ENCODE measurements at places on chromosomes 5 and 9. TPM values are rescaled to one million over a fixed set of nuclear protein-coding genes. Genes with fewer than 3 reads are reported as not detected.
A peak's percentile ranks its signal among the peaks of the same experiment; 100 is the strongest.

DNA sequence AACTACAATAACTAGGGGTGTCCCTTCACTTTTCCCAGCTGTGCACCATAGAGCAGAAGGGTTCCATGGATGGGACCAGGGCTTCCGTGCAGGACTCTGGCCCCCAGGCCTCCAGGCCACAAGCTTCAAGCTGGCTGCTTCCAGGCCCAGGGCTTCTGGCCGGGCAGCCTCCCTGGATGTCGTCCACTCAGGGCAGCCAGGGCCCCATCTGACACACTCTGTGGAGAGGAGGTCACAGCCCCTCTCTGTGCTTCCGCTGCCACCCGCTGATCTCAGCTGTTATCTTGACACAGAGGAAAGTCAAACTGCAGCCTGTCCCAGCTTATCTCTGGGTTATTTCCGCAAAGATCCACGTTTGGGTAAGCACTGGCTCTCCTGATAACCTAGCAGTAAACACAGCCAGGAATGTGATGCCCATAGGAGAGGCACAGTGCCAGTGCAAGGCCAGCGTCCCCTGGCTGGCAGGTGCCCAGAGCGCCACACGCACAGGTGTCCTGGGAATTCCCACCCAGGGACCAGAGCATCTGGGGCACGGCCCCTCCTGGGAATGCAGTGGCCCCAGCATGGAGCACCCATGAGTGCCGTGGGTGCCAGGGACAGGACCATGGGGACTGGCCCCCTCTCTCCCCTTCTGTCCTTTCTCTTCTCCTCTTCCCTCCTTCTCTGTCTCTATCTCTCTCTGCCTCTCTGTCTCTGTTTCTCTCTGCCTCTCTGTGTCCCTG, 15.6 kb upstream of the SLC6A19 start:
- no peak for DNase-seq

DNA sequence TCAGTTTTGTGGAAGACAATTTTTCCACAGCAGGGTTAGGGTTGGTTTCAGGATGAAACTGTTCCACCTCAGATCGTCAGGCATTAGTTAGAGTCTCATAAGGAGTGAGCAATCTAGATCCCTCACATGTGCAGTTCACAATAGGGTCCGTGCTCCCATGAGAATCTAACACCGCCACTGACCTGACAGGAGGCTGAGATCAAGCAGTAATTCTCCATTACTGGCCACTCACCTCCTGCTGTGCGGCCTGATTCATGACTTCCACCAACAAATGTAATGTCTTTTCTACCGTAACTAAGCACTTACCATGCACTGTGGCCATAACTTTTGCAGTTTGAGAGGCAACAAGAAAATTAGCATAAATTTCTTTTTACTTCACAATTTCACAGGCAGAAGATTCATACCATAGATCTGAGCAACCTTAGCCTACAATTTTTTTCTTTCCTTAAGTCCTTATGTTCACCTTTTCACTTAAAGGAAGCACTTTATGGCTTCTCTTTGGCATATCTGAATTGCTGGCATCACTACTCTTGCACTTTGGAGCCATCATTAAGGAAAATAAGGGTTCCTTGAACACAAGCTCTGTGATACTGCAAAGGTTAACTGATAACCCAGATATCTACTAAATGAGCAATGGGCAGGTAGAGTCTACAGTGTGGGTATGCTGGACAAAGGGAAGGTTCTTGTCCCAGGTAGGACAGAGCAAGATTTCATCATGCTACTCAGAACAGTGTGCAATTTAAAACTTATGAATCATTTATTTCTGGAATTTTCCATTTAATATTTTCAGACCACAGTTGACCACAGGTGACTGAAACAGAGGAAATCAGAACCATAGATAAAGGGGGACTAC, 83.0 kb upstream of the IFNK start:
- DNase-seq, result no peak

Gene GDNF
- not detected for total RNA-seq

Gene CDK7
- total RNA-seq, result 42.5 TPM

Gene OLFM1
- total RNA-seq, result not detected

Gene SPINK6
- total RNA-seq, result not detected

Gene RLN1
- 0.91 TPM for total RNA-seq

Gene CCNO
- not detected for total RNA-seq

DNA sequence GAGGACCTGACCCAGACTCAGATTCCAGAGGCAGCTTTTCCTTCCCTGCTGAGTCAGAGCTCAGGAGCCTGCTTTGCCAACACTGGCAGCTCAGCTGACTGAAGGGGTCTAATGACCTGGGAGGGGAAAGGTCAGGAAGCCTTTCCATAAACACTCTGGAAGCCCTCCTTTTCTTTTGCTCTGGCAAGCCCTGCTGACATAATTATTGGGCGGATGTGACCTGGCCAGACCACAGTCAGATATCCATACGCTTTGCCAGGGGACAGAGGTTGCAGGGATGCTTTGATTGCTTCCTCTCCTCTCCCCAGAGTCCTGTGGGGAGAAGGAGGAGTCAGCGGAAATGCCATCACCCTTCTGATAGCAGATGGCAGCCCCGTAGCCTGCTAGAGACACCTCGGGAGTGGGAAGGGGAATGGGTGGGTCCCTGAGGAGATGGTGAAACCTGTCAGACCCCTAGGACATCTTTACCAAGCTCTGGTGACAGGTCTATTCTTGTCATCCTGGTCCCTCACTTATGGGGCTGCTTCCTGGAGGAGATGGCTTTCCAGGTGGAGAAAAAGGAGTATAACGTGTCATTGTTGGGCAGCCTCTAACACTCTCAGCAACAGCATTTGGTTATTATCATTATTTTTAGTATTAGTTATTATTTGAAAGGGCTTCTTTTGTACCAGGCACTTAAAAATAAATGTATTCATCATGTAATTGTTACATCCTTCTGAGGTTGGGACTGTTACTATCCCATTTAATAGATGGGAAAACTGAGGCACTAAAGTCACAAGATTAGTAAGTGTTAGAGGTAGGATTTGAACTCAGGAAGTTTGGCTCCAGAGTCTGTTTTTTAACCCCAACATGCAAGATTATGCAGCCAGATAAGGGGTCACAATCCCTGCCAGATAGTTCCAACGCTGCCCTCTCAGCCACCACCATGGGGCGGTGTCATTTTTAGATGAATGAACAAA, 11.6 kb downstream of the COL27A1 start:
- DNase-seq, result no peak

DNA sequence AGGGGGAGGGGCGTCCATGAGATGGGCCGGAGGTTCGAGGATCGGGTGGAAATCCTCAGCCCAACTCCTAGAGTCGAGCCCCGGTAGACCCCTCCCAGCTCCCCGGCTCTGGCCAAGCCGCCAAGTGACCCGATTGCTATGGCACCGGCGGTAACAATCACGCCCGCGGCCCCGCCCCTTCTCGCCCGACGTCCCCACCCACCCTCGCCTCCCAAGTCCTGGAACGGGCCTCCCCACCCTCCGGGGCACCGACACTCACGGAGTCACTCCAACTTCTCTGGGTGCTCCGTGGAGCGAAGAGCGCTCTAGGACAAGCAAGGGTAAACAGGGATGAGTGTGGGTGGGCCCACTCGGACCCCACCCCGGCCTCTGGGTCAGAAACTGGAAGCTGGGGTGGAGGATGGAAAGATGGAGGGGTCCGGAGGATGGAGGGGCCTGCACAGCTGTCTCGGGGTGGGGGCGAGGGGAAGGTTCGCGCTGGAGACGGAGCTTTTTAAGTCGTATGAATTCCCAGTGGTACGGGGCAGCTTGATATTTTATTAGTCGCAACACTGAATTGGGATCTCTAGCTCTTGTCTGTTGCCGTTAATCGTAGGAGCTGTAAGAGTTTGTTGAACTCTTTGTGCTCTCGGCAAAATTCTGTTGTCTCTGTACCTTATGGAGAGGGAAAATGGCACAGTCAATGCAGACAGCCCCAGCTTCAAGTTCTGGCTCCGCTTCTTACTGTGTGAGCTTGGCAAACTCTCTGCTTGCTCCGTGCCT, at the start of gene SPACA9:
SPACA9 (plus strand) TSS at position 204 of the 762 bp plus-strand sequence. CDS start 5,050 bp downstream, outside the sequence.
- peak; percentile 24 for DNase-seq

DNA sequence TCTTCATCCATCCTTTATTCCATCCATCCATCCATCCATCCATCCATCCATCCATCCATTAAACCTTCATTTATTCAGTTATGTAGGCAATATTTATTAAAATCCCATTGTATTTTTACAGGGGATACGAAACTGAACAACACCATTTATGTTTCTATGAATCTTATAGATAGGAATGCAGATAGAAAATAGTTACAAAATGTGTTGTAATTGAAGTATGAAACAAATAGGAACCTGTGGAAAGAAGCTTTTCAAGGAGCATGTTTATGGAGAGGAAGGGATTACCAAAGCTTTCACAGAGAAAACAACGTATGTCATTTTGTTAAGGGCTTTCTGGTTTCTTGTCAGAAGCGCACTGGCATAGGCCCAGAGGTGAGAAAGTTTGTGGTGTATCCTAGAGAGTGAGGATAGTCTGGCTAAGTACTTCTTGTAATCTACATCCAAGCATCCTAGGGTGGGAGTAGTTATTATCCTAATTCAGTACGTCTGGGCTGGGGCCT, 184.0 kb downstream of the CNTLN start:
- DNase-seq, result no peak

Gene RIOK2
- total RNA-seq, result 47.6 TPM

DNA sequence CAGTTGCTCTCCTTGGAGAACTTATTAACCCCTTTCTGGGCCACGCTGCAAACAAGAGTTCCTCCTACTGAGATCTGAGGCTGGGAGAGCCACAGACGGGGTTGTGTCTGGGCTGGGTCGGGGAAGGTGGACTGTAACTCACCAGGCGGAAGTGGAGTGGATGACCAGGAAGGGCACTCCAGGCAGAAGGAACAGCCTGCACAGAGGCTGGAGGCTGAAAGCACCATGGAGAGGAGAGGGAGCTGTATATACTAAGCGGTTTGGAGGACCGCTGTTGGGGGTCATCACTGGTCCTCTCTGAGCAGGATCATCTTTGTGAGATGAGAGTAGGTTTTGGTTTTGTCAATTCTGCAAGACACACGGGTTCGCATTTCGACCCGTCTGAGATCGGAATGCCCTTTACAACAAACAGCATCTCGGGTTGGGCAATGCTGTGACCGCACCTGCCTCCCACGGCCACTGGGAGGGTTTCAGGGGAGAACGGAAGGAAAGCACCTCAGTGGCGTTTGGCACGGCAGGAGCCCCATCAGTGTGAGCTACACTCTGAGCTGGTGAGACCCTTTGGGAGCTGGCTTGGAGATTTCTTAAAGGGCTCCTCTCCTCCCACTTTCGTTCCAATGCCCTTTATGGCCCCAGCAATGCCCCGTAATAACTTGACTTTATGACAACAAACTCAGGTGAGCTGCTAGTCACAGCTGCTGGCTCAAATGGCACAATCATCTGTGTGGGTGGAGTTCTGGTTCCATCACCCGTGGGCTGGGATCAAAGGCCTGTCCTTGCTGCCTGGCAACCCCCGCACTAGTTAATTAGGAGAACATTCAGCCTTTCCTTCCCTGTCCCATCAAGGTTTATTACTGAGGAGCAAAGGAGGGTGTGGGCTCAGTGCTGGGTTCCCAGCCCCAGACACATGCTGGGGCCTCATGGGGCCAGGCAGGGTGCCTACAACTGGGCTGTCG, 18.7 kb upstream of the NEURL1B start:
- no peak for DNase-seq

DNA sequence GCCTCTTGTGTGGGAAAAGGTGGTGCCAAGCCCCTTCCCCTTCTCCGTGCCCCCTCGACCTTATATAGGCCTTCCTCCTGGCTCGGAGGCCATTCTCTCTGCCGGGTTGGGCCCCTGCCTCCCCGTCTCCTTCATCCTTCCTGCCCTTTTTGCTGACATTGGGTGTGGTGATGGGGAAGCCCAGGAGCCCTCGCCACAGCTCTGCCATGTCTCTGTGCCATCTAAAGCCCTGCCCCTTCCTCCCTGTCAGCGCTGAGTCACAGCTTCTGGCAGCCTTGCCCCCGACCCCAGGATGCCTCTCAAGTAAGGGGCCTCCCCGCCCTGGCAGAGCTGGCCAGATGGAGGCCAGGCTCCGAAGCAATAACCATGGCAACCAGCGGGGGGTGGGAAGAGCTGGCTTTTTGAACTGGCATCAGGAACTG, 30.4 kb downstream of the JADE2 start:
- peak; percentile 87 for DNase-seq

- no peak for DNase-seq
Observed at GRCh38 chr9:87676976-87677775, 48.7 kb upstream of the CTSL start.

- DNase-seq, result no peak
Observed at GRCh38 chr5:172322028-172322965, 38.7 kb upstream of the UBTD2 start.

GRCh38 chr5:69242215-69242927, 7.7 kb downstream of the CDK7 start:
- no peak for DNase-seq

DNA sequence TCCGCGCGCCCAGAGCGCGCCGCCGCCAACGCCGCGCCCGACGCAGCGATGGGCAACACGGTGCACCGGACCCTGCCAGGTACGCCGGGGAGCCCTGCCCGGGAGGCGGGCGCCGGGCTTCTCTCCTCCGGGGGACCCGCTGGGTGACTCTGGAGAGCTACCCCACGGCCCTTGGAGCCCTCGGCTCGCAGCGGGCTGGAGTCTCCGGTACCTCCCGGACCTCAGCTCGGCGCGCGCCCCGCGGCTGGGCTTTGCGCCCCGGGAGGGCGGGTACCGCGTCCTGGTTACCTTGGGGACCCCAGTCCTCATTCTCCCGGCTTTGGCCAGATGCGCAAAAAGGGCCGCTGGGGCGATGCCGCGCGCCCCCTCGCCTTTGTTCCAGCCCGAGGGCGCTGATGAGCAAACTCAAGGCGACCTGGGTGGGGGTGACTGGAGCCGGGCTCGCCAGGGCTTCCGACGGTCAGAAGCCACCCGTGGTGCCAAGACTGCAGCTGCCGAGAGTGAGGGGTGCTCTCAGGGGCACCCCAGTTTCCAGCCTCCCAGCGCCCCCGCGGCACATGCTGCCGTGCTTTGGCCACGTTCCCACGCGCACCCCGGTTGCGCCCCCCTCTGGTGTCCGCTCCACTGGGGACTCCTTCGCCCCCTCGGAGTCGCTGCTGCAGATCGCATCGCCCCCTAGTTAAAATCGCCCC, 442 bp downstream of the NEURL1B start:
- no peak for DNase-seq

Gene PAEP
- not detected for total RNA-seq

Gene ADGRD2
- total RNA-seq, result not detected

- DNase-seq, result no peak
Observed at GRCh38 chr9:35059438-35059837, 13.0 kb downstream of the VCP start.

- DNase-seq, result no peak
Observed at GRCh38 chr5:8138884-8139283, 269.9 kb downstream of the MTRR start.

DNA sequence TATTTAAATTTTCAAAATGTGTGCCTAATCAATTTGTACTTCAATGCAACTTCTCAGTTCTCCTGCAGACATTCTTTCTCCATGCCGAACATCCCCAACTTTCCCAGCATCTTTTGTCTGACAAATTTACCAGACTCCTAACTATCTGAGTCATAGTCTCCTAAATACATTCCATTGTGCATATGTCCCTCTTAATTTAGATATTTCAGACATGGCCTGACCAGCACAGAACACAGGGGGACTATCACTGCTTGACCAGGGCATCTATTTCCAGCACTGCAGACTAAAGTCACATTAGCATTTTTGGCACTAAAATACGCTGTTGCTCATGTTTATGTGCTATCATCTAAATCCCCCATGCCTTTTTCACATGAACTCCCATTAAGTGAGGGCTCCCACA, 71.9 kb downstream of the ITGA1 start:
- no peak for DNase-seq

GRCh38 chr9:6113312-6113711, 97.9 kb upstream of the RANBP6 start:
- DNase-seq, result no peak

Measured in activated naive CD8-positive, alpha-beta T cell treated with anti-CD3 and anti-CD28 coated beads for 36 hours (primary cell).